ENCODE measurements at places on chromosomes 7 and 10.

DNA sequence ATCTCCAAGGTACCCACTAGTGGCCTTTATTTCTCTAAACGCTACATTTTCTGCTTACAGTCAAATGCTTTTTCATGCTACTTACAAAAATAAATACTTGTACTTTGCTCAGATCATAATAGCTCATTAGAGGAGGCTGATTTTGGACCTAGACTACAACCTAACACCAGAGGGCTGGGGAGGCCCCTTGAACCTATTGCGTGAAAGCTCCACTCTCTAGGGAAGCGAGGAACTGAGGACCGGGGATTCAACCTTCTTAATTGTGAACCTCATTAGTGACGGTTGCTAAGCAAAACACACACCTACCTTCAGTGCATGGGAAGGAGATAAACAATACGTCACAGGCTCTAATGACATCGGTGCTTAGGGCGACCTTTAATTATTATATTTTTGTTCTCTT lies 92.1 kb downstream of the EBF3 start:
- no peak for DNase-seq

GRCh38 chr10:87691506-87692070 lies 31.9 kb downstream of the PAPSS2 start:
- no peak for DNase-seq

DNA sequence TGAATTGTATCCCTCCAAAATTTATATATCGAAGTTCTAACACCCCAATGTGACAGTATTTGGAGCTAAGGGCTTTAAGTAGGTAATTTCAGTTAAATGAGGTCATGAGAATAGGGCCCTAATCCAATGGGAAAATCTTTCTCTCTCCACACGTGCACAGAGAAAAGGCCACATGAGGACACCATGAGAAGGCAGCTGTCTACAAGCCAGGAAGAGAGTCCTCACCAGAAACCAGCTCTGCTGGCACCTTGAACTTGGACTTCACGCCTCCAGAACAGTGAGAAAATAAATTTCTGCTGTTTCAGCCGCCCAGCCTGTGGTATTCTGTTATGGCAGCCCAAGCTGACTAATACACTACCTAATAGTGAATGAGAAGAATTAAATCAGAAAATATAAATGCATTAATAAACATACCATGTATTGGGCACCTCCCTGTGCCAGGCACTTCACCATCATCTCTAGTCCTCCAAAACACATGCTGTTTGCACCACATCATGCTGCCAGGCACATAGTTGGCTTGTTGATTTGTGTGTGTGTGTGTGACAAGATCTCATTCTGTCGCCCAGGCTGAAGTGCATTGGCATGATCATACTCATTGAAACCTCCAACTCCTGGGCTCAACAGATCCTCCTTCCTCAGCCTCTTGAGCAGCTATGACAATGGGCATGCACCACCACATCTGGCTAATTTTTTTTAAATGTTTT lies 9.1 kb upstream of the TOMM7 start:
- DNase-seq = no peak

DNA sequence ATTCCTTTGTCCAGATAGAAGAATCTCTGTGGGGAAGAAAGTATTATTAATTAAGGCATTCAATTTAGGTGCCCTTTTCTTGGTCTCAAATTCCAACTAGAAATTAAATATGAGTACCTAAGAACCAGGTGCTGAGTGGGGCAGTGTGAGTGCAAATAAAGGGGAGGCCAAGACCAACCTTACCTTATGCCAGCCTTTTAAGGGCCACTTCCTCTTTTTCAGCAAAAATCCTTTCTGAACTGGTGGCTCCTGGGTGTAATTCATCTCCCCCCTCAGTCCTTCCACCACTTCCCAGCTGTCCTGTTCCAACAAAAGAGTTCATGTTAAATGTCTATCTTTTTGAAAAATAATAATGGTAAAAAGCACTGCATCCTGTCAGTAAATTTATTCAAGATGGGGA lies 108.2 kb downstream of the OSBPL3 start:
- DNase-seq = no peak

GRCh38 chr10:46084321-46085165 lies 38.5 kb upstream of the MSMB start:
- no peak for DNase-seq

GRCh38 chr10:22606164-22606614 lies 108.2 kb downstream of the PIP4K2A start:
- peak; percentile 75 for DNase-seq

- DNase-seq = no peak
These were observed 34.5 kb upstream of the TECTB start for GRCh38 chr10:112248584-112249295.

- no peak for DNase-seq
These were observed 152.5 kb downstream of the AKR1D1 start for GRCh38 chr7:138228769-138229168.

- DNase-seq = no peak
These were observed 20.7 kb downstream of the KCNH2 start for GRCh38 chr7:150957133-150958020.

All from GM06990 (cell line).